Activated CD4-positive, alpha-beta T cell treated with anti-CD3 and anti-CD28 coated beads, Interleukin-2, amount 50 U/mL, for 16 hours (primary cell): ENCODE measurements at places on chromosomes 11 and 22.
A peak's percentile ranks its signal among the peaks of the same experiment; 100 is the strongest.

DNA sequence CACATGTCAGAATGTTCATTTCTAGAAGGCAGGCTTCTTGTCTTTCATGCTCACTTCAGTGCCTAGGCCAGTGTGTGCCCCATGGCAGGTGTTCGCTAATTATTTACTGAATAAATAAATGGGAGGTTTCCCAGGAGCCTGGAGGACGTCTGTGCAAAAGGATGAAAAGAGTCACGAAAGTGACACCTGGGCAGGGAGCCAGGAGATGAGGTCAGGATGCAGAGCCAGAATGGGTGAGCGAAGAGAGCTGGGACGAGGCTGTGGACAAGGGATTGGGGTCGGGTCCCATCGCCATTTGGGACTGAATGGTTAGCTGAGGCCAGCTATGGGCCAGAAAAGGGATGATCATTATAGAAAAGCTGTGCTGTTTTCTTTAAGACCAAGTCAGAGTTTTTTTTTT is 560.4 kb downstream of the TBC1D22A start:
- no peak for DNase-seq

DNA sequence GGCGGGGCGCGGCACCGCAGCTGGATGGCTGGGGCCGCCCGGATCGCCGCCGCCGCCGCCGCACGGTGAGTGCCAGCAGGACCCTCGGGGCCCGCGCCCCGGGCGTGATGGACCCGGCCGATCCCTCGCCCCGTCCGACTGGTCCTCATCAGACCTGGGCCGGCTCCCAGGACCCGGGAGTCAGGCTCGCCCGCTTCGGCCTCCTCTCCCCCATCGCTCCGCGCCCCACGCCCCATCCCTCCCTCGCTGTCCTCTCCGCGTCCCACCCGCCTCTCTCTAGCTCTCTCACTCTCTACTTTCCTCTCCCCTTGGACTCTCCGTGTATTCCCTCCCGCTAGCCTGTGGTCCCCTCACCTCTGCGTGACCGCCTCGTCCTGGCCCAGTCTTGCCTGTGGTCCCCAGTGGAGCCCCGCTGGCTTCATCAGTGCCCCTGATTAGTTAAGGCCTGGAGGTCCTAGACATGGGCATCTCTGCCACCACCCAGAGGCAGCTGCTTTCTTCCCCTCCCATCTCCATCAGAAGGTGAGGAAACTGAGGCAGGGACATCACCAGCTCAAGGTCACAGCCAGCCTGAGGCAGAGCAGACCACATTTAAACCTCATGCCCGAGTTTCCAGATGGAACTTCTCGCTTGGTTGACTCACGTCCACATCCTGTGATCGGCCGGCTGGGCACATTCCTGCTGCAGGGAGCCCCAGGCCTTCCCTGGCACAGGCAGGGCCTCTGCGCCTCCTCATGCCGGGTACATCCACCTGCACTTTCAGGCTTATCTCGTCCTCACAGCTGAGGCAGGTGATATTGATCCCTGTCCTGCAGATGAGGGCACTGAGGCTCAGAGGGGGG is 429 bp downstream of the SLC39A13 start:
- no peak for DNase-seq

GRCh38 chr11:15278128-15278527 is 163.4 kb downstream of the INSC start:
- no peak for DNase-seq

DNA sequence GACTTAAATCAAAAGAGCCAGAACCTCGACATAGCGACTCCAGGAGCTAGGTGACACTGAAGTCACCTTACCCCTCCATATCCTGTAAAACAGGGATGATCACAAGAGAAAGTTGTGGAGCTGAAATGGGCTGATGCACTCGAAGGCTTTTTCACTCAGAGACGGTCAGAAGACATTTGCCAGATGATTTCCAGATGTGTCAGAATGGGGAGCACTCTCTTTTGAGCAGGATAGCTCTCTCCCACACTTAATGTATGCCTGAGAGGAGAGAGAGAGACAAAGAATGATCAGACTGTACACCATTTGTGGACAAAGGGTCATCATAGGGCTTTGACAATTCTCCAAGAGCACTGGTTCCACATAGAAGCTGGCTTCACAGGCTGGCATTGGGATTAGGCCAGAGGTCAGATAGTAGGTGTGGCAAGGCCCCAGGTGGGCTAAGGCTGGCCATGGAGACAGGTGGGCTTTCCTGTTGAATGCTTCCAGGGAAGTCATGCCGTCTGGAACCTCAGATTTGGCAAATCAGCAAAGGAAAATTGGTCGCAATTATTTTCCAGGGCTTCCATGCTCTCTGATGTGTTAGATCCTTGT is 42.3 kb upstream of the ETS1 start:
- DNase-seq: peak; percentile 5

DNA sequence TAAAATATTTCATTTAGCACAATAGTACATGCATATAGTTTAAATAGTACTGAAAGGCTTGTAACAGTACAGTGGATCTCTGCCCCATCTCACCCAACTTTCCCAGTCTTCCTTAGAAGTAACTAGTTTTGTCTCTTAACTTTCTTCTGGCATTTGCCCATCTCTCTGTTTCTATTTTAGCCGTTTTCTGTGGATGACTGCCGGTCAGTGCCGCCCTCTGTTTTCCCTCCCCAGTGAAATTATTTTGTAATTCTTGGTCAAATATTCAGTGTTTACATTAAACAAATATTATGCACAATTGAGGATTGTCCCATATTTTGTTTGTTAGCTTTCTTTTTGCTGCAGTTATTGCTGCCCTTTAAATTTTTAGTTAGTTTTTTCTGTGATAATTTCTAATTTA is 8.3 kb downstream of the PDHX start:
- DNase-seq: no peak

DNA sequence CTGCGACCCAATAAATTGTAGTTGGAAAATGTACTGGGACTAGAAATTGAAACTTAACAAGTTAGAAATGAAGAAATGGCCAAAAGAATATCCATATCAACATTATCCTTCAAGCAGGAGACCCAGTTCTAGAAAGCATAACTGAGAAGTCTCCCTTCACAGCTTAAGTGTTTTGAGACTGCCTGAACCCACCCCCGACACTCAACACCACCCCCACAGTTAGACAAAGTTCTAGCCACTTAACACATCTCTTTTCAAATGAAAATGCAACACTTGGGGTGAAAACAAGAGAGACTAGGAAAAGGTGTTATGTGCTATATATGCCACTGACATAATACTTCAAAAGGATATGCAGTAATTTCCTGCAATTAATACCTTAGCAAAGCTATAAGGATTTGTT is 184.5 kb downstream of the SOX6 start:
- no peak for DNase-seq

DNA sequence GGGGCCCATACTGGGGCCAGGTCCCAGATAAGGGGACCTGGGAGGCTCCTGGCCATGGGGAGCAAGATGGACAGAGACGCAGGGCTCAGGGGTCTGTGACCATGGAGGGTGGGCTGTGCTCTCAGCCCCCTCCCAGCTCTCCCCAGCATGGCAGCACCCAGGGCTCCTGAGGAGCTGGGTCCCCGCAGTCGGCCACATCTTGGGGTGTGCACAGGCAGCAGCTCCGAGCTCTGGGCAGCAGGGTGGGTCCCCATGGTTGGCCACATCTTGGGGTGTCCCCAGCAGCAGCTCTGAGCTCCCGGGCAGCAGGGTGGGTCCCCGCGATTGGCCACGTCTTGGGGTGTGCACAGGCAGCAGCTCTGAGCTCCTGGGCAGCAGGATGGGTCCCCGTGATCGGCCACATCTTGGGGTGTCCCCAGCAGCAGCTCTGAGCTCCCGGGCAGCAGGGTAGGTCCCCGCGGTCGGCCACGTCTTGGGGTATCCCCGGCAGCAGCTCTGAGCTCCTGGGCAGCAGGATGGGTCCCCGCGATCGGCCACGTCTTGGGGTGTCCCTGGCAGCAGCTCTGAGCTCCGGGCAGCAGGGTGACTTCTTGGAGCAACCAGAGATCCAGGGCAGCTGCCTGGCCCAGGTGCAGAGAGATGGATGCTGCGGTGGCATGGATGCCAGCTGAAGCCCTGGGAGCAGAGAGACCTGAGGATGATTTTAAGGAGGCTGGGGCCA is 18.3 kb upstream of the MUC5B start:
- no peak for DNase-seq

DNA sequence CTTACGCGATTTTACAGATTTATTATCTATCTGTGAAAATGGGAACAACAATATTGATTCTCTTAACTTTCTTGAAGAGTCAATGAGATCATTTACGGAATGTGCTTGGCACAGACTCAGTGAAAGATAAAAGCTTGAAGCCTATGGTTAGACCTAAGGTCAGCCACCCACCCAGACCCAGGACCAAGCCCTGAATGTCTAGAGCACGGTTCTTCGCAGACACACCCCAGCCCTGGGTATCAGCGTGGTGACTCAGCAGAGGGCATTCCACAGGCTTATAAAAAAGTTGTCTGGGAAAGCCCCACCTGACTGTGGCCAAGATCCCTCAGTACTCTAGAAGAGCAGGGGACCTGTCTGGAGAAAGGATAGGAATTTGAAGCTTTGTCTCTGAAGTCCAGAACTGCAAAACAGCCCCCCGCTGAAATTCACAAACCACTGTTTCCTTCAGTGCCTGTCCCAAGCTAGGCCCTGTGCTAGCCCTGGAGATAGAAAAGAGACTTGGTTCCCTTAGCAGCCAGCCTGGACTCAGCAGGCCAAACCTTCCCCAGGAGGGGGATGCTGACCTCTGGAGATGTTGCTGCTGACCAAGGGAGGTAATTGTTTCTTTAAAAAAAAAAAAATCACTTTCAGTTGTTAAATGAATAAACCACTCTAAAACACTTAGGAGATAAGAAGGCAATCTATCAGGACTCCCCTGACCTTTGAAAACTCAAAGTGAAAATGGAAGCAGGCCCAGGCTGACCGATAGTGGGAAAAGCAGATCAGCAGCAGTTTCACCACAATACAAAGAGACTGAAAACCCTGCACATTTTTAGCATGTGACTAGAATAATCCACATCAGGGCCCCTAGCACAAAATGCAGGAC is 114.0 kb downstream of the ABTB2 start:
- DNase-seq: peak; percentile 86

- DNase-seq: peak; percentile 12
These were observed 80.8 kb downstream of the FBLN1 start for GRCh38 chr22:45583504-45583903.
